DMS79 treated with DMSO at 0.1 percent for 48 hours (cell line): ENCODE measurements at places on chromosomes 4 and X.

- no peak for DNase-seq
Measured at GRCh38 chr4:64940698-64941097, 531.4 kb upstream of the TECRL start.

DNA sequence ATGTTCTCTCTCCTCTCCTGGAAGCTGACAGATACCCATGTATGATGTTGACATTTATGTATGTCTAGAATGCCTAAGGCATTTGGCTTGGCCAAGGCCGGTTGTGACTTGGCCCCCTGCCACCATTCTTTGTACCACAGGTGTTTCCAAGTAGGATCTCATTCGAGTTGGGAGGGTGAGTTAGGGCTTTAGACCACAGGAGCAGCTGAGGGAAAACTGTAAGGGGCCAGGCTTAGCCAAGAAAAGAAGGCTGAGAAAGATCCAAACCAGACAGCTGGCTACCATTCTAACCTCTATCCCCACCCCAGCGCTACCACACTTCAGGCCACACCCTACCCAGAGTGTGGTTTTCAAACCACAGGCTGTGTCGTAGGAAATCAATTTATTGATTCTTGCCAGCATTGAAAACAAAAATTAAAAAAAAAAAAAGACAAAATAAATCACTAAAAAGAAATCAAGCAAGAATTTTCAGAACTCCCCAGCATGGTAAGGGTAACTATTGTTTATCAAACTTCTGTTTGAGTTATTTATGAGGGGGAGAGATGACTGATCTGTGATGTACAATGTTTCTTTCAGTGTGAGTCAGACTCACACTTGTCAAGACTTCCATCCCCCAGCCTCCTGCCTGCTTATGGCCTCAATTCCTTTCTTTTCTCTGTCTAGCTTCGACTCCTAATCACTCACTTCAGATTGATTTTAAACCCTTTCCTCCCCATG, 9.9 kb downstream of the TMSB4X start:
- DNase-seq, result peak; percentile 43

GRCh38 chrX:153537080-153537479, 19.6 kb downstream of the ATP2B3 start:
- no peak for DNase-seq

GRCh38 chrX:952816-953215, 259.6 kb downstream of the CRLF2 start:
- DNase-seq, result no peak

DNA sequence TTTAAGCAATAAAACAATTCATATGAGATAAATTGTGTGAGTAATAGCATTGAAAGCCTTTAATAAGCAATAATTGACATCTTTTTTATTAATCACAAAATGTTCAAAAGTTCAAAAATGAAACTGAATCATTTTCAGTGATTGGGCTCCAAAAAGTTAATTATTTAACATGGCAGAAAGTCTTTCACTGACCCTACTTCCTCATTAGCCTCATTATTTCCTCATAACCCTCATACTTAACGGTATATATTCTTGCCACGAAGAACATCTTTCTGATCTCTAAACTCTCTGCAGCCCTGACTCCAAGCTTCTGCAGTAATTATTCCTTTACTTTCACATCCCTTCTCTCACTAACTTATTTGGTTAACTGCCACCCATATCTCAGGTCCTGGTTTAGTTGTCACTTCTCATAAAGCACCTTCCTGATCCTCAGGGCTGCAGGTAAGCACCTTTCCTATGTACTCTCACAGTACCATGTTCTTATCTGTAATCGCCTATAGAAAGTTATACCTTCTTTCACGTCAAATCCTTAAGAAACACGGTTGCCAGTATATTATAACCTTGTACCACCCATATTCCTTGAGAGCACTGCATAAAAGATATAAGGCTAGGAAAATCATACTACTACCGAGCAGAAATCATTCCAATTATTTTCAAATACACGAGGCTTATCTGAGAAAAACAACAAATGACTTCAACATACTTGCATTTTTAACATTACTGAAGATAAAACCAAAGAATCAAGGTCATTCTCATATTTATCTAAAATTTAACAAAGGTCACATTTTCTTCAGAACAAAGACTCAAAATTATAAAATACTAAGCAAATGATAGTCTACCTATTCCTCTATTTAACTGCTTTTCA, 72.2 kb downstream of the PPP3CA start:
- DNase-seq, result no peak

DNA sequence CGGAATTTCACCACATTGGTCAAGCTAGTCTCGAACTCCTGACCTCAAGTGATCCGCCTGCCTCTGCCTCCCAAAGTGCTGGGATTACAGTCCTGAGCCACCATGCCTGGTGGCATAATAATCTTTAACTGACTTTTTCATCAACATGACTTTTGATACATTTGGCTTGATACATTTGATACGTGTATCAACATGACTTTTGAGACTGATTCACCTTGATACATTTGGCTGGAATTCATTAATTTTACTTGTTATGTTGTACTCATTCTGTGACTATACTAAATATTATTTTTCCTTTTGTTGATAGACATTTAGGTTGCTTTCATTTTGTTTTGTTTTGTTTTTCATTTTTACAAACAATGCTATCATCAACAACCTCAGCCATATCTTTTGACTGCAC, 6.3 kb downstream of the TMEM154 start:
- no peak for DNase-seq

GRCh38 chrX:49959602-49960001, 37.2 kb downstream of the CLCN5 start:
- DNase-seq, result no peak

GRCh38 chrX:4710618-4711433, 997.4 kb upstream of the PRKX start:
- no peak for DNase-seq

DNA sequence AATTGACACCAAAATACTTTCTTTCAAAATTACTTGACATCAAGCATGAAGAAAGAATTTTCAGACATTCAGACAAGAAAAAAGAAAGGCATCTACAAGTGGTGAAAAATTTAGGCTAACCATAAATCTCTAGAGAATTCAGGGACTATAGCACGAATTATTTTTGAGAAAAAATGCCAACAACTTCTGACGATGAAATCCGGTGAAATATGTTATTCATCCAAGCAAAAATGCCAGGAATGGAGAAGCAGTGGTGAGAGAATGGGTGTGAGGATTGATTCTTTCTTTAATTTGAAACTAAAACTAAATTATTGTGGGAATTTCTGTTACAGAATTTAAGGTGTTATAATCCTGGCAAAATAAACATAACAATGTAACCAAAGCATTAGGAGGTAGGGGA, 69.4 kb upstream of the SORBS2 start:
- DNase-seq, result no peak

DNA sequence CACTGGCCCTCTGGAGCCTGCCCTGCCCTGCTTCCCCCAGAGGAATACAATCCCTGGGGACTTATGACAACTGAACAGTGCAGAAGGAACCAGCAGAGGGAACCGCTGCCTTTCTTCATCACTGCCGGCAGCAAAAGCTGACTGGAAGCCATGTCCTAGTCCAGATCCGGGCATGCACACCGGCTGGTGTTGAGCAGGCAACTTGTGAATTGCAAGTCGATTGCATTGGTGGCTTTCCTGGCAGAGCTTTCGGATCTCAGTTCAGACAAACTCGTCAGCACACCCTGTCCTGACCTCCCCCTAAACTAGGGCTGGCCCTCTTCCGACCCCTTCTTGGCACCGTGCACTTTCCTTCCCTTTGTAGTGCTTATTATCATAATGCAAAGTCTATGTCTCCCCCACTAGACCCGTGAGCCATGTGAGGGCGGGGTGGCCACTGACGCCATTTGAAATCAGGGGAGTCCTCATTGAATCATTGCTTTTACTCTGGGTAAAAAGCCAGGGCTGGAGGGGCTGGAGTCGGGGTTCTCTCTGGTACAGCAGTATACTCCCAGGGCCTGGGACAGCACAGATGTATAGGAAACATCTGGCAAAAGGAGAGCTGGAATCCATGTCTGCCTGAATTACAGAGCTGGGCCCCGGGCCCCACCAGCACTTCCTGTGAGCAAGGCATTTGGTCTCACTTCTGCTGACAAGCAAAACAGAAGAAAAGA, 1.8 kb downstream of the ARHGAP4 start:
- DNase-seq, result peak; percentile 6

DNA sequence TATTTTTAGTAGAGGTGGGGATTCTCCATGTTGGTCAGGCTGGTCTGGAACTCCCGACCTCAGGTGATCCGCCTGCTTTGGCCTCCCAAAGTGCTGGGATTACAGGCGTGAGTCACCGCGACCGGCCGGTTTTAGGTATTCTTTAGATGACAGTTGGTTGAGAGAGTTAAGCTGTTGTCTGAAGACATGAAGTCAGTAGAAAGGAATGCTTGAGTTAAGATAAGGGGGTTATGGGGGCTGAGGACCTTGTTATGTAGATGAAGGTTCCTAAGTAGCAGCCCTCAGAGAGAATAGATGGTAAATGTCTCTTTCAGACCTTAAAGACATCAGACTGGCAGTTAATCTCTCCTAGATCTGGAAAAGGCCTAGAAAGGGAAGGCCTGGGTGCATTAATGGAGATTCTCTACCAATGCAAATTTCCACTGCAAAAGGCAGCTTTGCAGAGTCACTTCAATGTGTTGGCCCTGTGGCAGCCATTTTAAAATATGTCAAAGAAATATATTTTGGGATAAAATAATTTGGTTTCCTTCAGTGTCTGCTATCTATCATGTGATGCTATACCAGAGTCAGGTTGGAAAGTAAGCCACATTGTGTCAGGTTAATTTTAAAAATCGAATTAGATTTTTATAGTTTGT, 6.4 kb upstream of the ZNF674 start:
- DNase-seq, result no peak

DNA sequence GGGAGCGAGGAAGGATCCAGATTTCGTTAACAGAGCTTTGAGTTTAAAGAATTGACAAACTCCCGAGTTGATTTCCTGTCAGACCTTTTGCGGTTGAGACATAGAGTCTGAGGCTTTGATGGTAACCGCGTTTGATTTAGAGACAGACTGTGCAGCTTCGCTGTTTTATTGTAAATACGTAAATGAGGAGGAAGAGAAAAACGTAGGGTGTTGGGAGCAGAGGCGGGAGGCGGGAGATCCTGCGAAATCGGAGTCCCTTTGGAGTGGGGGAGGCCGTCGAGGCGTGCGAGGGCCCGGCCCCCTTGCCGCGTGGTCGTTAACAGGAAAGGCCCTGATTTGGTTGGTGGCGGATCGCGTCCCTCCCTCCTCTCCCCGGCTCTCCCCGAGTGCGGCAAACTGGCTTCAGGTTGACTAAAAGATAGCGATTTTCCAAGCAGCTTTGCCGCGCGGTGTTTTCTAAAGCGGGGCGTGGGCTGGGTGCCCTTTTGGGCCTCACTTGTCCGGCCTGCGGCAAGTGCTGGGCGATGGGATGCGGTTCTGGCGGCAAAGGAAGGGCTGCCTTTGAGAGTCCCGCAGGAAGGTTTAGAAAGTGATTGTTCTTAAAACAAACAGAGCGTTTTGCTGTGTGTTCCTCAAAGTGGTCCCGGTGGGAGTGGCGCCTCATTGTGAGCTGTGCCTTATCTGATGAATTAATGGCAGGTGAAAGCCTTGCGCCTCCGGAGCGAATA, 857 bp downstream of the SCML1 start:
- DNase-seq, result no peak

GRCh38 chr4:88610771-88611170, 18.5 kb downstream of the HERC3 start:
- DNase-seq, result no peak

DNA sequence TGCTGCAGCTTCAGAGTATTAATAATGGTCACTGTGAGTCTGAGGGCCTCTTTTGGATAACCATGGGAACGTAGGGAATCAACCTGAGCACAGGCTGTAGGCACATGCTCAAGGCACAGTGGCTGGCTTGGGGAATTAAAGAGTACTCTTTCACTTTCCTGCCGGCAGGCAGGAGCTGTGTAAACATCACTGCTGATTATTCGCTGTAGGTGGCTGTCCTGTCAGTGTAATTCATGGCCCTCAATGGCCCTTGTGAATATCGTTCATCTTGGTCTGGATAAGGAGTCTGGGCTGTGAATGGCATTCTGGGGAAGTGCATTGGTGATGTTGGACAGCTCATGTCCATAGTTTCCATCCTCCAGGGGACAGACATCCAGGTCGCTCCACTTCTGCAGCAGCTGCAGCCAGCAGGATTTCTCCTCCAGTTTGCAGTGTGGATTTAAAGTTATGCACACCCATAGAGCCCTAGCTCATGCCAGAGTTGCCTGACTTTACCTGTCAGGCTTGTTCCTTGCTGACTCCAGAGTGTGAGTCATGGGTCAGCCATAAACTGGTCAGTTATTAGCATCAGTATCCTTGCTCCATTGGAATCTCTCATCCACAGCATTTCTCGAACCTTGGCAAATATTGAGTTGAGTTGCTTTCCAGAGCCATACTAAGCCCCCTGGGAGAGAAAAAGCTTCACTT, 43.0 kb downstream of the C4orf33 start:
- DNase-seq, result no peak

DNA sequence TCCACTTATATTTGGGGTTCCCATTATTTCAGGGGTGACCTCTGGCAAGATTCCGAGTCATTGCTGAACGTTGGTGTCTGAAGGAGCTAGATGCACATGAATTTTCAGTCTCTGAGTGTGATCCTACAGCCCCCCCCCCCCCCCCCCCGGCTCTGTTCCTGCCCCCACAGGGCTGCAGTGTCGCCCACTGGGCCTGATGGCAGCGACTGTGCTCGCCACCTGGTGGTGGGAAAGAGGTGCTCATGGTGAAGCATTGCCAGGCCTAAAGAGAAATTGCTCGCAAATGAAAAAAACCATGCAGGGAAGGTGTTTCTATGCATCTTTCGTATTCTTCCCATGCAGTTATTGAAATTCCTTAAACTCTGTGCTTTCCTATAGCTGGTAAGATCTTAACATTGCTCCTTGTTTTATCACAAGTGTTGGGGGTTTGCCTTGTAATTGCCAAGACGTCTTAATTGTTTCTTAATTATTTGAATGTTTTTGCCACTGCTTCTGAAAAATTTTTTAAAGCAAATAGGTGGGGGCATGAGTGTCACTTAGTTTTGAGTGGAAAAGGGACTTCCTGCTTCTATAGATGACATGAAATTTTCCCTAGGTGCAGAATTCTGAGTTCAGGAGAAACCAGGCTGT, 63.2 kb downstream of the CLDN22 start:
- no peak for DNase-seq

GRCh38 chr4:5036239-5036638, 15.0 kb upstream of the STK32B start:
- DNase-seq, result no peak

DNA sequence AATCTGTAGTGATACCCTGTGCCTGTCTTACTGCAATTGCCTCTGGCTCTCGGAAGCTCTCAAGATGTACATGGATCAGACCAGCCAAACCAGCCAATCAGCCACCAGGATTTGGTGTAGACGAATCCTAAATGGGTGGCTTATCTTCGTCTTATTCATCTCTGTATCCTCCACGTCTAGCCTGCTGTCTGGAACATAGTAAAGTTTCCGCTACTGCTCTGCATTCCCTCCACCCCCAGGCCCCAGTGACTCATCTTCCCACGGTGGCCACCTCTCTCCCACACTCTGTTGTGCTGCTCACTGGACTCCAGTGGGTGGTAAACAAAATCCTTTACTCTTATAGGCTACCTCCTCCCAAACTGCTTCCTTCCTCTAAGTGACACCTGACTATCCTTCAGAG, 37.8 kb downstream of the SEPTIN6 start:
- no peak for DNase-seq

GRCh38 chrX:68684919-68685304, 37.4 kb downstream of the STARD8 start:
- DNase-seq, result no peak
